ENCODE measurements at places on chromosomes 4 and X.

DNA sequence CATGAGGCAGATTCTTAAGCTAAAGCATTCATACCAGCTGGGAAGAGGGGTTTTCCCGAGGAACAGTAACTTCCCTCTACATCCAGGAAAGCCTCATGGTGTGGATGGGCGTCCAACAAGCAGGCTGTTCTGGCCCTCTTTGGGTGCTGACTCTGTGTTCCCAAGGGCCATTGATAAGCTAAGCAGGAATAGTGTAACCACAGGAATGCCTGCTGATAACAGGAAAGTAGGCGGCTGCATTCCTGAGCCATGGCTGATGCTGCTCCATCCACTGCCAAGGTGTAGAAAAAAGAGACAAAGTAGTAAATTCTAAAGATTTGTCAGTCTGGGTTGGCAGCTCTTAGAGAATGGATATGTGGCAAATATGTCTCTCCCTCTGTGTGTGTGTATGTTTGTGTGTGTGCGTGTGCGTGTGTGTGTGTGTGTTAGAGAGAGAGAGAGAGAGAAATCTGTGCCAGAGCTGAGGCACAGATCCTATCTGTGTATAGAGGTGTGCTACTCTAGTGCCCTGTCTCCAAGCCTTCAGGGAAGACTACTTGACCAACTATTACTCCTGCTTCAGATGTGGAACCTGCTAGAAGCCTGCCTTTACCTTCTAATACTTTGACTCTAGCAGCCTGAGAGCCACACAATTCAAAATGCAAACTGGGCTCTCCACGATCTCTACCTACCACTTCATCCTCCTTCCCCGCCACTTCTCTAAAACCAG, 353.1 kb upstream of the NR3C2 start:
- DNase-seq = no peak

- no peak for DNase-seq
Observed at GRCh38 chr4:176791591-176792325, 964 bp downstream of the VEGFC start.

DNA sequence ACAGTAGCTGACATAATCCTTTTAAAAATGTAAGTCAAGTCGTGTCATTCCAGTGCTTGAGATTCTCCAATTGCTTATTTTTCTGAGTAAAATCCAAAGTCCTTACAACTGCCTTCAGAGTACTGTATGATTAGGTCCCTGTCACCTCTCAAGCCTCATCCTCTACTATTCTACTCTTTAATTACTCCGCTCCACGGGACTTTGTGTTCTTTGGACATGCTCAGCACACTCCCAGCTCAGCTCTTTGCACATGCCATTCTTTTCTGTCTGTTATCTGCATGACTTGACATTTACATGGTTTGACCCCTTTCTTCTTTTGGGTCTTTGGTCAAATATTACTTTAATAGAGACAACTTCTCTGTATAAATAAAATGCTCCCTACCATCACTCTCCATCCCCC, 15.1 kb downstream of the FAM47E start:
- no peak for DNase-seq

DNA sequence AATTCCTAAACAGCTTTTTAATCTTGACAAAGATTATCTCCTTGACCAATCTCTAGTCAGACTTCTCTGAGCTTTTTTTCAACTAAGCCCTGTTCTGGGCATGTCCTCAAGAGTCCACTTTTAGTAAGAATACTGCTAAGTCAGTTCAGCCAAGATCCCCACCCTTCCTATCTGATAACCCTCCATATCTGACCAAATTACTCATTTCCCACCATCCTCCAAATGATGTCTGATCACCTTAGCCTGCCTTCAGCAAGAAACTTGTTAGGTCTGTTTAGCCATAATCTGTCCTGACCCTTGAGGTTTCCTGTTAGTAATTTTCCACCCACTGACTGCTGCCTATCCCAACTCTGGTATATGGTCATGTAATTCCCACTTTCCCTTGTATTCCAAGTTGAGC, 65.2 kb downstream of the FAM13A start:
- DNase-seq = no peak

DNA sequence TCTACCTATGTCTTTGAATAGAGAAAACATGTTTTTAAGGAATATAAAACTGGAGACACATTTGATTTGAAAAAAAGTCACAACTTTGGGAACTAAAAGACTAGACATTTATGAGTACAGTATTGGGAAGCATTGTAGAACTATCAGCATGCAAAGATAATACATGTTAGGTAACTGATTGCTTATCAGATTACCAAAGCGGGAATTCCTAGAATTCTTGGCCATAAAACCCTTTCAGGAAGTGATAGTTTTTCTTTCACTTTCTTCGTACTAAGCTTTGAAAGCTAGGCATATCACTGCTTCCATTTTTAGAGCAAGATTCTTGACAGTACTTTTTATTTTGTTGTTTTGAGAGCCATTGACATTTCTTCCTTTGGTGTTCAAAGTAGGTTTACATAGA, 646.6 kb upstream of the PITX2 start:
- DNase-seq = no peak

DNA sequence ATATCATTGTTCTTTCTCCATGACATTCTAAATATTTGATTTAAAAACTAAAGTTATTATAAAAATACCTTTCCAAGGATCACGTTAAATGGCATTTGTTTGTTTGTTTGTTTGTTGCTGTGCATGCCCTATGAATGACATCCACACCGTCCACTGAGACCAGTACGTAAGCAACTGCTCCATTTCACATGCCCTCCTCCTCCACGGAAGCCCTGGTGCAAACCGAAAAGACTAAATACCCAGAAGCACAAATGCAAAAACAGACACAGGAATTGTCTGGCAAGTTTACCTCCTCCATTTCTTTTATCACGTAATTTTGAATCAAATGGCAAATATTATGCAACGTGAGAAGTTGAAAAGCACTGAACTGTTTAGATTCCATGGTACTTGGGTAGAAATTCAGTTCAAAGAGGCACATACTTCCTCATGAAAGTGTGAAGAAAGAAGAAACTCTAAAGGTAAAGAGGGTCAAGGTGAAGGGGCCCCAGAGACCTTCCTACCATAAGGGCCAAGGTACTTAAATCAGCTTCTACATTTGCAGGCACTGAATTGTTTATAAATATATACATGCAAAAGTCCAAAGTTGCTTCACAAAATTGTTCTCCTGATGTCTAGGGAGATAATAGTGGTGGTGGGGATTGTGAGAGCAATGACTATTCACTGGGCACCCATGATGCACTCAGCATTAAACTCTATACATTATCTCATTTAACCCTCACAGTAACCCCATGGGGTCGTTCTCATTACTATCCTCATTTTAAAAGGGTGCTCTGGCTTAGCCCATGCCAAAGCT, 23.4 kb downstream of the IRF2 start:
- DNase-seq = no peak

DNA sequence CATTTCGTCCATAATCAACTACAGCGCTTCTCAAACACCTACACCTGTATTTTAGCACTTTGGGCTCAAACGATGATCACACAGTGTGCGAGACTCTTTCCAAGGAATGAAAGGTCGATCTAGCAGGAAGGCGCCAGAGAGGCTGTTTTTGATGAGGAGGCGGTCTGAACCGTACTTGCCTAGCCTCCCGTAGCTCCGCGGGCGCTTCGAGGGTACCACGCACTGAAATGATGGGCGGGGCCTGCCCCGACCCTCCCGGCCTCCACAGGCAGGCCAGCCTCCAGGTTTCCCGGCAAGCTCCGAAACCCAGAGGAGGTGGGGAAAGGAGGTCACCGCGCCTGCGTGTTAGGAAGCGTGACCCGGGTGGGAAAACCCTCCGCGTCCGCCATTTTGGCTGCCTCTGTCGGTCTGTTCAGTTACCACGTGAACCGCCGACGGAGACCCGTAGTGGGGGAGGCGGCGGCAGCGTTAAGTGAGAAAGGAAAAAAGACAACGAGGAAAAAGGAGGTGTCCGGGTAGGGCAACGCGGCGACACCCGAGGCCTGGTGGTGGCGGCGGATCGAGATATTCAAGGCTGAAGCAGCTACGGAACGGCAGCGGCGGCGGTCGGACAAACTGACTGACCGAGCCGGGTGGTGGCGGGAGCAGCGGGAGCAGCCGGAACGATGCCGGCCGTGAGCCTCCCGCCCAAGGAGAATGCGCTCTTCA, at the start of gene NAA15:
NAA15 (plus strand) TSS at position 393 of the 708 bp plus-strand sequence; CDS start at position 666, 273 bp downstream.
- DNase-seq = peak; percentile 98

DNA sequence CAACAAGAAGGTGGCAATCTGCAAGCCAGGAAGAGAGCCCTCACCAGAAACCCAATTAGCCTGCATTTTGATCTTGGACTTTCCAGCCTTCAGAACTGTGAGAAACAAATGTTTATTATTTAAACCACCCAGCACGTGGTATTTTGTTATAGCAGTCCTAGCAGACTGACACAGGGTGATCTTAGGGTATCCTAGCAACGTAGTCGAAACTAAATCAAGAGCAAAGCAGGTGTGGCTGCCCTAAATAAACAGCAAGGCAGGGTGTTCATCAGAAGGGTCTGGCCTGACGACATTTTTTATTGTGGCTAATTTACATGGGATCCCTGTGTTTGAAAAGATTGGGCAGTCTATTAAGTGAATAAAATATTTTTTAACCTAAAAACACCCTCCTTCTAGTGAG, 198.8 kb downstream of the VEGFC start:
- DNase-seq = no peak

DNA sequence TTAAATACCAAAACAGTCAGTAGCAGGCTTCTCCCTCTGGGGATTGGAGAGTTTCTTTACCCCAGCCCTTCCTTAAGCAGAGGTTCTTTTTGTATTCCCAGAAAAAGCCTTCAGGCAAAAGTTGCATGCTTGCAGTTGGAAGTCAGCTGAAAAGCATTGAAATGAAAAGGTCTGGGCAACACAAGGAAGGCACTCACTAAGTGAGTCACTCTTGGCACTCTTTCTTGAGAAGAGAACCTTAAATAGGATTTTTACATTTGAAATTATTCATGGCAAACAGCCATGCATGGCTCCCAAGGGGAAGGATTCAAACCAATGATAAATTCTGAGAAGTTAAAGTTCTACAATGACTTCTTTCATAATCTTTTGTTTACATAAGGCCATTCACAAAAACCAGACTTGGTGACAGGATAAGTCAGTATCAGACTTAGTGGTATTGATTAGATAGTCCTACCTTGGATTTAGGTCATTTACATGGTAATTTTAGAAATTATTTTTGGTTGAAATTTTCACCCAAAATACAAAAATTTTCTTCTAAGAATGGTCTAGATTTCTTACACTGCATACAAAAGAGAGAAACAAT, 2068.9 kb downstream of the PCDH7 start:
- no peak for DNase-seq

- DNase-seq = no peak
Observed at GRCh38 chrX:9464435-9465371, at the start of gene TBL1X. TBL1X (plus strand) TSS chrX:9465058; CDS start chrX:9653587, 188,529 bp downstream.

- no peak for DNase-seq
Observed at GRCh38 chr4:26765515-26765914, 95.1 kb upstream of the STIM2 start.

DNA sequence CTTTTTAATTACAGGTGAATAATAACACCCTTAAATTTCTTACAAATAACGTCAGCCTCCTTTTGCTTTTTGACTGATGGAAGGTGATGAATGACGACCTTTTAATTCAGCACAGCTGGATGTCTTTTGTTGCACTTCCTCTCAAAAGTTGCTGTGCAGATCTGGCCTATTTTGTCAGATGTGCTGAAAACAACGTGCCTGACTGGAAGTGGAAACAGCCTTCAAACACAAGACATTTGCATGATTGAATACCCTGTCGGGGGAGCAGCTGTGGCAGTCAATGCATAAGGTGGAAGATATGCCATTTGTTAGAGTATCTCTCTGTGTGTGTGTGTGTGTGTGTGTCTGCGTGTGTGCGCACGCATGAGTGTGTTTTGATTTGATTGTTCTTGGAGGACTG, 579.7 kb downstream of the SPRY1 start:
- no peak for DNase-seq

GRCh38 chrX:21176921-21177571, 197.2 kb upstream of the CNKSR2 start:
- no peak for DNase-seq

- no peak for DNase-seq
Observed at GRCh38 chr4:52069571-52069970, 18.5 kb downstream of the SPATA18 start.

DNA sequence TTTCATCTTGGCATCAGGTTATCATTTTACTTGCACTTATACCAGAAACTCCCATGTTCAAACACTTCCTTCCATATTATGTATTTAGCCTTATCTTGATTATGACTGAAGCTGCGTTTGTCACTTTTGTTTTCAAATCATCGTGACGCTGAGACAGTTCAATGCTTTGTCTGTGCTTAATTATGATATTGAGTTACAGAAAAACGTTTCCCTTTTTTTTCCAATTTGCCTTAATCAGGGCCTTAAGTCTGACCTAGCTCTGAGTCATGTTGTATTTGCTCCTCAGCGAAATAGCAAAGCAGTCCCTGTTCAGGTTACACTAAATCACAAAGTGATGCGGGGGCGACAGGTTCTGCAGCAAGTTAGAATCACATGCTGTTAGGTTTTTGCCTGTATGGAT, 254.7 kb downstream of the AFF2 start:
- no peak for DNase-seq

GRCh38 chrX:120468071-120468470, 1.0 kb downstream of the LAMP2 start:
- no peak for DNase-seq

DNA sequence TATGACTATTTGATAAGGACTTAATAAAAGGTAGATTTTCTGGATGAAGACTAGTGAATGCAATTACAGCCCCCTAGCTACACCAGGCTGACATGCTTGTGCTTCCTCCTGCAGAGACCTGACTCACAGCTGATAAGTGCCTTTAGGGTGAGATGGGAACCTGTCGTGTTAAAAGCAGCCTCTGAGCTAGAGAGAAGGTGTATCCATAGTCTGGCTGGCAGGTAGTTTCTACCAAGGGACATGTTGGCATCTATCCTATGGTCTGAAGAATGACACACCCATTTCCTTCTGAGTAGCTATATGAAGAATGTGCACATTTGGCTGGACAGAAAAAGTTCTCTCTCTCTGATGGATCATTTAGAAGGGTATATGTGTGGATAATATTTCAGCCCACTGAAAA, 64.1 kb downstream of the PARM1 start:
- no peak for DNase-seq

DNA sequence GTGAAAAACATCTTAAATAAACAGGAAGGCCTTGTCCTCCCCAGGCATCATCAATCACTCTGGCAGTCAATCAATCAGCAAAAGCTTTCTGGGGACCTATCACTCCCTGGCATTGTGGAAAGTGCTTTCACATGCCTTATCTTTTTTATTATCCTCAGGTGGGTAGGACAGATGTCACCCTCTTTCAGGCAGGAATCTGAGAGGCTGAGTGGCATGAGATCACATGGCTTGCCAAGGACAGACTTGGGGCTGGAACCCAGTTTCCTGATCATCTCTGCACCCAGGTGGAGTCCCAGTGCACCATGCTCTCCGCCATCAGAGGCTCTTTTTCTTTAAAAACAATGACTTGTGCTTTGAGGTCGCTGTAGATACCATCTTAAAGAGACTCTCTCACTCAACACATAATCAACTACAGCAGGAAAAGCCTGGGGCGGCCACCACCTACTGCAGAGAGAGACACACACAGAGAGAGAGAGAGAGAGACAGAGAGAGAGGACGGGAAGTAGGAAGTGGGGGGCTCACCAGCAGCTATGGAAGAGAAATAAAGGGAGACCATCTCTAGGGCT, 282.7 kb downstream of the PTTG2 start:
- DNase-seq = no peak

Measured in activated T-cell treated with anti-CD3 and anti-CD28 coated beads for 24 hours (primary cell).